Central memory CD8-positive, alpha-beta T cell (primary cell): ENCODE measurements at places on chromosomes 13 and 19.
A peak's percentile ranks its signal among the peaks of the same experiment; 100 is the strongest.

GRCh38 chr13:51453207-51453958, 547 bp upstream of the INTS6 start:
- DNase-seq: no peak

- DNase-seq: peak; percentile 9
Observed at GRCh38 chr19:57934820-57935665, at the start of gene ZNF418. Gene ZNF418, minus strand, starts transcription at chr19:57935402. Its CDS starts 1,580 bp downstream, at chr19:57933822.

DNA sequence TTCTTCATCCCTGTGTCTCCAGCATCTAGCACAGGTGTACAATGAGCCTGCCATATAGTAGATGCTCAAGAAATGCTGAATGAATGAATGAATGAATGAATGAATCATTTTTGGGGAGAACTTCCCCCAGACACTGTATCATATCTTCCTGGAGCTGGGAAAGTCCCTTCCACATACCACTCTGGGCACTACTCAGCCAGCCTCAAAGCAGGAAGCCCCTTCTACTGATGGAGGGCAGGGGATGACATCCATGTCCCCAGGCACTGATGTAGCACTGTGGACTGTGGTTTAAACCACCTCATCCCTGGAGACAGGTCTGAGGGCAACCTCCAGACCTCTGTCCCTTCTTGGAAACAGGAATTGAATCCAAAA, 4.8 kb downstream of the GNA15 start:
- no peak for DNase-seq

- no peak for DNase-seq
Observed at GRCh38 chr19:31290931-31291590, 58.2 kb downstream of the TSHZ3 start.

DNA sequence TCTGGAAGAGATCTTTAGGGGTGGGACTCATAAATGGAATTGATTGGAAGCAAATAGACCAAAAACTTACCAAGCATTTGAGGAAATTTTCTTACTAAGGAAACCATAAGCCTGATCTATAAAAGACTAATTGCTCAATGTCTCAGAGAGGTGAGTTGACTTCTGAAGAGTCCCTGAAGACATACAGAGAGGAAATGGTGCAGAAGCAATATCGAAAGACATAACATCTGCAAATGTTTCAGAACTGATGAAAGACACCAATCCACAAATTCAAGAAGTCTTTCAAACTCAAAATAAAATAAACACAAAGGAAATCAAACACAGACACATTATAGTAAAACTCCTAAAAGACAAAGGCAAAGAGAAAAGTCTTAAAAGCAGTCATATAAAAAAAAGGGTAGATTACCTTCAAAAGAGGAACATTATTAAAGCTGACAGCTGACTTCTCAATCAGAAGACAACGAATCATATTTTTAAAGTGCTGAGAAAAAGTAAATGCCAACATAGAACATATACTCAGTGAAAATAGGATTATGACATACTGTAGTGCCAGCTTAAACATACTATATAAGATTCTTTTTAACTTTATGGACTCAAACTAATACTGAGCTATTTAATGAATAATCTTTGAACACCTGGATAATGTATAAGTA, 45.4 kb upstream of the CALM3 start:
- no peak for DNase-seq

GRCh38 chr13:50126993-50127725, 111.9 kb downstream of the KCNRG start:
- DNase-seq: peak; percentile 21
